ENCODE measurements at places on chromosomes 3 and 15. TPM values are rescaled to one million over a fixed set of nuclear protein-coding genes. Genes with fewer than 3 reads are reported as not detected.

SLC9C1 gene
- total RNA-seq: not detected

KY gene
- 0.32 TPM for total RNA-seq

BNC1 gene
- 5.2 TPM for total RNA-seq

GRCh38 chr15:78873793-78874765 lies 1.4 kb downstream of the MORF4L1 start:
- peak; percentile 52 for DNase-seq

GRCh38 chr15:85793641-85794597 lies 806 bp downstream of the KLHL25 start:
- DNase-seq: peak; percentile 35

GRCh38 chr3:146130881-146131371 lies 30.1 kb downstream of the PLOD2 start:
- peak; percentile 98 for DNase-seq

DNA sequence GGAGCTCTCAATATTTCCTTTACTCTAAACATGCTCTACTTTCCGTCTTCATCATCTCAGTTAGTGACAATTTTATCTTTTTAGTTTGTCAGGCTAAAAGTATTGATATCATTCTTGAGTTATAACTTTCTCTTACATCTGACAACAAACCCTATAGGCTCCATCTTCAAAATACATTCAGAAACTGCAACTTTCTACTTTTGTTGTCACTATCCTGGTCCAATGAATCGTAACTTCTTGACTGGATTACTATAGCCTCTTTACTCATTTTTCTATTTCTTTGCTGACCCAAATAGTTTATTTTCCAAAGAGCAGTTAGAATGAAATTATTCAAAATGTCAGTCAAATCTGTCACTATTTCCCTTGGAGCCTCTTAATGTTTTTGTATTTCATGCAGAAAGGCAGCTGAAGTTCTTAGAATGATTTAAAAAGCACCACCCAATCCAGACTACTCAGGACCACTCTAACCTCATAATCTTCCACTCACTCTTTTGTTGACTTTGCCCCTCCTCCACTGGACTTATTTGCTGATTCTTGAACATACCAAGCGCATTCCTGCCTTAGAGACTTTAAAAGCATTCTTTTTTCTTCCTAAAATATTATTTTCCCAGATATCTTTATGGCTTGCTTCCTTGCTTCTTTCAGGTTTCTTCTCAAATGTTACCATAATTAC lies 119.9 kb upstream of the CBLB start:
- DNase-seq: no peak

DNA sequence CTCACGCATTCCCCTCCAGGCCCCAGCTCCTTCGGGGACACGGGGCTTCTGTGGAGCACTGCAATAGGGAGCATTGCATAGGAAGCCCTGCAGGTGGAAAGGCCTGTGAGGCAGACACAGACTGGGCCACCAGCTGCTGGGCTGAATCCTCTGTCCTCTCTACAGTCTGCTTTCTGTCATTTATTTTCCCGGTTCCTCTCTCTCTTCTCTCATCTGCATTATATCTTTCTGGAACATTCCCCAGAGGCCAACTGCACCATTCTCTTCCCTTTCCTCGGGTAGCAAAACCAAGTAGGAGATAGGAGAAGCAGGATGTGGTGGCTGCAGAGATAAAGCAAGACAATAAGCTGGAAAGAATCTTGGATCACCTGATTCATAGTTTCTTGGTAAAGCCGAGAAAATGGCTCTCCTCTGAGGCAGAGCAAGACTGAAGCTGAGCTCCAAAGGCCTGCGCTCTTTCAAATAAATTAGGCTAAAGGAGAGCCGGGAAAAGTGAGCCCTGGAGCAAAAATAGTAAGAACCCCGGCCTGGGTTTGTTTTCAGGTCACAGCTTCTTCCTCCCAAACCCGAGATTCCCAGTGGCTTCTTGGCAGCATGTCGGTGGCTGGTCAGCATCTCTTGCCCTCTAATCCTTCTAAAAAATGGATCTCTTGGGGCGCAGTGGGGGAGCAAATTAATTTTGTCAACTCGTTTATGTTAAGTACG lies 5.3 kb downstream of the TM4SF4 start:
- DNase-seq: peak; percentile 32
